ENCODE measurements at places on chromosomes 4 and X. TPM values are rescaled to one million over a fixed set of nuclear protein-coding genes. Genes with fewer than 3 reads are reported as not detected.

GRCh38 chr4:985123-985830 lies 1.6 kb upstream of the IDUA start:
- peak; percentile 84 for DNase-seq

GRCh38 chrX:12866451-12867377 lies at the start of gene TLR7:
Gene TLR7, plus strand, starts transcription at chrX:12867072. Its CDS starts 507 bp downstream, at chrX:12867579.
- no peak for DNase-seq

DNA sequence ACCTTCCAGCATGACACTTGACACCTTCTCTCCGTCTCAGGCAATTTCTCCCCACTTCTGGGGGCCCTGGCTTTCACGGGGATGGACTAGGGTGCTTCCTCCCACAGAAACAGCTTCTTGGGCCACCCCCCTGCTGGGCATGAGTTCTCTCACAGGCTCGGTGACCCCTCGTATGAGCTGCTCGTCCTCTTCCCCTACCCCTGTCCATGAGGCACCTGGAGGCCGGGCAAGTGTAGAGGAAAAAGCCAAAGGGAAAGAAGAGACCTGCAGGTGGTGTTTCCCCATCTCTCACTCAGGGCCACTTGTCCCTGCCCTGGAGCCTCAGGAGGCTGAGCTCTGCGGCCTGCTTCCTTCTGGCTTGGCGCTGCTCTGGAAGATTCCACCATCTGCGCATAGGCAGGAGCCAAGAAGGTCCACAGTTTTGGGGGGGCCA lies 1.9 kb upstream of the RGS12 start:
- DNase-seq: no peak

GRCh38 chr4:158202481-158202880 lies 7.8 kb upstream of the TMEM144 start:
- DNase-seq: no peak

- no peak for DNase-seq
Observed at GRCh38 chr4:105630670-105631655, 77.5 kb downstream of the INTS12 start.

DNA sequence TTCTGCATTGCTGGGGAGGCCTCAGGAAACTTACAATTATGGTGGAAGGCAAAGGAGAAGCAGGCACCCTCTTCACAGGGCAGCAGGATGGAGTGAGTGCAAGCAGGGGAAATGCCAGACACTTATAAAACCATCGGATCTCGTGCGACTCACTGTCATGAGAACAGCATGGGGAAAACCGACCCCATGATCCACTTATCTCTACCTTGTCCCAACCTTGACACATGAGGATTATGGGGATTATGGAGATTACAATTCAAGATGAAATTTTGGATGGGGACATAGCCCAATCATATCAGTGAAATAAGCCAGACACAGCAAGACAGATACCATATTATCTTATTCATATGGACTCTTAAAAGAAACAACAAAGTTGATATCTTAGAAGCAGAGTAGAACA lies 134.9 kb downstream of the C4orf33 start:
- DNase-seq: no peak

GRCh38 chrX:45110494-45110893 lies 90.2 kb downstream of the DIPK2B start:
- no peak for DNase-seq

DNA sequence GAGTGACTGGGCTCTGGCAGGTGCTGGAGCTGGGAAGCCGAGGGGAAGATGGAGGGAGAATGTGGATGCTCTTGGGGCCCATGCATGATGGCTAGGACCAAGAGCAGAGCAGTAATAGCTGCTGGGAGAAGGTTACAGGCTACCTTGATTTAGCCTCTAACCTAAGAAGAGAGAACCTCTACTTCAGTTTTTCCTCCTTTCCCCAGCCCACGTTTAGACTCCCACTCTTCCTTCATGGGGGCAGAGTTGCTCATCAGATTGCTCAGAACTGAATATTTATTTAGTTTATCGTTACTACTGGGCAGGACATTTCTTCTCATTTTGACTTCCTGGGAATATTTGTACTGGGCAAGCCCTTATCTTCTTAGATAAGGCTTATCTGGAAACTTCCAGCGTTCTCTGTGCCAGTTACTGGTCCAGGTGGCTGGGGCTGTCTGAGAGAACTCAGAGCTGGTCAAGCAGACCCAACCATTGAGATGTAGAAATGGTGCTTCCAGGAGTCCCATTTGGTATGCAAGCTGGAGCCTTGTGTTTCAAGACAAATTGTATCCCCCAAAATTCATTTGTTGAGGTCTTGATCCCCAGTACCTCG lies 442.9 kb upstream of the BOD1L1 start:
- no peak for DNase-seq

DNA sequence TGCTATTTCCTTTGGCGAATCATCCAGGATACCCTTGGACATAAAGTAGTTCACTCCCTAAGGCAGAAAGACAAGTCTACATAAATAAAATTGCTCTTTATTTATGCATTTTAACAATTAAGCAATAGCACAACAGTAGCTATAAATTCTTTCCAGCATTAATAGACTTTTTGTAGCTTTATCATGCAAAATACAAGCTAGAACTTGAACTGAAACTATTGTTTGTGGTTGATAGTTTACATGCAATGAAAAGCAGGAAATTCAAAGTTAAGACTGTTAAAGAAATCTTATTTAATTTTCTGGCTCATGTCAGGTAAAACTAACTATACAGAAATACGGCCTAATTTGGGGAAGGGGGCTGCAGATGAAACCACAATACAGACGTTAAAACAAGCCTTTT lies 42.3 kb downstream of the FBXO8 start:
- no peak for DNase-seq

GRCh38 chr4:13215560-13215959 lies 268.6 kb downstream of the RAB28 start:
- no peak for DNase-seq

- no peak for DNase-seq
Observed at GRCh38 chrX:87516717-87517121, 883 bp upstream of the KLHL4 start.

DNA sequence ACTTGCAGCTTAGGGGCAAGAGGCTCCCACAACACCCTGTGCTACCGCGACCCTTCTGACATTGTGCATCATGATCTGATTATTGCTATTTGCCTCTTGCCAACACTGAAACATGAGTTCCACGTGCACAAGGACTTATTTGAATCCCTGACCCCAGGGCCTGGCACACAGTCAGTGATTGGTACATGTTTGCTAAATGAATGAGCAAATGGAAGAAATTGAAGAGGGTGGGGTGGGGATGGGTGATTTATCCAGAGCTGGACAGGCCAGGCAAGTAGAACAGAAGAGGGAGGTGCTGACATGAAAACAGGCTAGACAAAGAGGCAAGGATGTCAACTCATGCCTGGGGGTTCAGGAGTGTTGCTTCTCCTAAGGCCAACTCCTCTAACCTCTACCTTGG lies 24.9 kb upstream of the RPL39 start:
- DNase-seq: no peak

- no peak for DNase-seq
Observed at GRCh38 chr4:39732728-39733127, 34.8 kb downstream of the UBE2K start.

- no peak for DNase-seq
Observed at GRCh38 chr4:56910172-56910967, 2.7 kb downstream of the REST start.

GRCh38 chrX:103376979-103377324 lies 614 bp downstream of the BEX3 start:
- peak; percentile 54 for DNase-seq

GRCh38 chr4:17757621-17758020 lies 23.8 kb downstream of the FAM184B start:
- no peak for DNase-seq

DNA sequence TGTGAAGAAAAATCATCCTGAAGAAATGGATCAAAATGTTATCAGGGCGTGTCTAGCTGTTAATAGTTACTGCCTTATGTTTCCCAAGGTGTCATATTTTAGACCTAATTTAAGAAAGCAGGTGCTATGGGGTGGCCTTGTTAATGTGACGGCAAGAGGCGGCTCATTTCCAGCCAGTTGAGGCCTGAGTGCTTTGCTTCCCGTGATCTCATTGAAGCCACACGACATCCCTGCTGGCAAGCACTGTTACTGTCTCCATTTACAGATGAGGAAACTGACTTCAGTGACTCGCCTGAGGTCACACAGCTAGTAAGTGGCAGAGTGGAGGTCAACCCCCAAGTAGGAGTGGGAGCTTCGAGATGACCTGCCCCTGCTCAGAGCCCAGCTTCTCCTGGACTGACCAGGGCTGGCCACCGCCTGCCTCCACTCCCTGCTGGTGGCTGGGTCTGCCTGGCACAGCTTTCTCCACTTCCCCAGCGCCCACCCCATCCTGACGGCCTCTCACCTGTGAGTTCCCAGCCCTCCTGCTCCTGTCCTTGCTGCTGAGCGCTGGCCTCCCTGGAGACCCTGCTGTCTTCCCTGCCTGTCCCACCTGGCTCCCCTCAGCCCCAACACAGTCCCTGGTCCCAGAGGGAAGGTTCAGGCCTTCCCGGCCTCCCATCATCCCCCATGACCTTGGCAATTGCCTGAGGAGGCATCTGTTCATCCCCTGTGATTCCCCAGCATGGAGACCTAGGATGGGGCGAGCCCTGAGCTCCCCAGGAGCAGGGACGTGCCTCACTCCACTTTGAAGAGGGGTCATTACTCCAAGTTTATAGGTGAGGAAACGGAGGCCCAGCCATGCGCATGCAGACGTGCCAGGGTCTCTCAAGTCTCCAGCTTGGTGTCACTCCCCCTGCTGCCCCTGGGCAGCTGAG lies 47.7 kb upstream of the SORCS2 start:
- no peak for DNase-seq

DNA sequence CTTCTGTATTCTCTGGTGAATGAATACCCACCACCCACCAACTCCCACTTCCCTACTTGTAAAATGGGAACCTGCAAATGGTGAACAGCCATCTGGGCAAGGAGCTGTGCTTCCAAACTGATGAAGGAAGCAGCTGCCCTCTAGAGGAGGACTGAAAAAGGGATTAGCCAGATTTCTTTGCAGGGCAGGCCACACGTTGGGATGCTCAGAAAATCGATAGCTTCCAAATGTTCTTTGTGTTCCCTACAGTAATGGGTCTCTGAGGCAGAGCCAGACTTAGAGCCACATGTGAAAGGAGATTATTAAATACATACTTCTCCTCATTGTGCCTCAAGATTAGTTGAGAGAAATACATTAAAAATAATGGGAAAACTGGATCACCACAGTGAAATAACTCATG lies 39.3 kb upstream of the LPAR4 start:
- DNase-seq: no peak

- DNase-seq: no peak
Observed at GRCh38 chrX:1529756-1530155, 7.2 kb downstream of the P2RY8 start.

DNA sequence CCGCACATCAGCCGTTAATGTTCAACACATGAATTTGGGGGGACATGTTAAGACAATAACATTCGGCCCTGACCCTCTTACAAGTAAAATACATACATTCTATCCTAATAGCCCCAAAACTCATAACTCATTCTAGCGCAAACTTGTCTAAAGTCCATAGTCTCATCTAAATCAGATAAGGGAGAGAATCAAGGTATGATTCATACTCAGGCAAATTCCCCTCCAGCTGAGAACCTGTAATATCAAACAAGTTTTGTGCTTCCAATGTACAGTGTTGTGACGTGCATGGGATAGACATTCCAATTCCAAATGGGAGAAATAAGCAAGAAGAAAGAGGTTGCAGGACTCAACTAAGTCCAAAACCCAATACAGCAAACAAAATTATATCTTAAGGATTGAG lies 69.0 kb downstream of the SERPINA7 start:
- no peak for DNase-seq

DNA sequence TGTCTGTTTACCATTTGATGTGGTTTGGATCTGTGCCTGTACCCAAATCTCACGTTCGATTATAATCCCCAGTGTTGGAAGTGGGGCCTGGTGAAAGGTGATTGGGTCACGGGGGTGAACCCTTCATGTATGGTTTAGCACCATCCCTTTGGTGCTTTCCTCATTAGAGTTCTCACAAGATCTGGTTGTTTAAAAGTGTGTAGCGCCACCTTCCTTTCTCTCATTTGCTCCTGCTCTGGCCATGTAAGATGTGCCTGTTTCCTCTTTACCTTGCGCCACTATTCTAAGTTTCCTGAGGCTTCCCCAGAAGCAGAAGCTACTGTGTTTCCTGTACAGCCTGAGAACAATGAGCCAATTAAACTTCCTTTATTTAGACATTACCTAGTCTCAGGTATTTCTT lies 610.7 kb upstream of the ADGRL3 start:
- no peak for DNase-seq

- no peak for DNase-seq
Observed at GRCh38 chr4:122423246-122423645, 33.3 kb downstream of the IL2 start.

Gene CTAG2
- polyA plus RNA-seq: not detected

Gene TAF1
- 53.8 TPM for polyA plus RNA-seq

Gene ANK2
- polyA plus RNA-seq: 18.2 TPM

Gene LPAR4
- 4.9 TPM for polyA plus RNA-seq

Gene MAGEA8
- 0.26 TPM for polyA plus RNA-seq

Gene SSX3
- not detected for polyA plus RNA-seq

Gene SASH3
- polyA plus RNA-seq: 3.4 TPM

Gene PCGF3
- polyA plus RNA-seq: 96.4 TPM

Gene CDS1
- 20.7 TPM for polyA plus RNA-seq
